ENCODE measurements at places on chromosomes 7 and 10.
A peak's percentile ranks its signal among the peaks of the same experiment; 100 is the strongest.

- DNase-seq: no peak
Observed at GRCh38 chr10:124289851-124290795, 128.6 kb downstream of the OAT start.

DNA sequence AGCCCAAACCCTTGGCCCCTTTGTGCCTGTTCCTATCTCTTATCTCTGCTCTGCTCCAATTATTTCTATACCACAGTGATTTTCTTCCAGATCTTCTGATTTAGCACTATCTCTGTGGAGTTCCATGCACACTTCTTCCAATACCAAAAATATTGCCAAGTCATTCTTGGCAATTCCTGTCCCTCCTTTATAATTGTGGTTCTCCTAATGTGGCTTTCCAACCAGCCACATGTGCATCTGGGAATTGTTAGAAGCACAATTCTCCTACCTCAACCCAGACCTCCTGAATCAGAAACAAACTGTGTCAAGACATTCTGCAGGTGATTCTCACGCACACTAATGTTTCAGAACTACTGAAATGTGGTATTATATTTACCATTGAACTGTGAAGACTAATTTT, 447.8 kb upstream of the IGFBP3 start:
- no peak for DNase-seq

GRCh38 chr10:99859585-99859984, 77.1 kb downstream of the ABCC2 start:
- DNase-seq: no peak

DNA sequence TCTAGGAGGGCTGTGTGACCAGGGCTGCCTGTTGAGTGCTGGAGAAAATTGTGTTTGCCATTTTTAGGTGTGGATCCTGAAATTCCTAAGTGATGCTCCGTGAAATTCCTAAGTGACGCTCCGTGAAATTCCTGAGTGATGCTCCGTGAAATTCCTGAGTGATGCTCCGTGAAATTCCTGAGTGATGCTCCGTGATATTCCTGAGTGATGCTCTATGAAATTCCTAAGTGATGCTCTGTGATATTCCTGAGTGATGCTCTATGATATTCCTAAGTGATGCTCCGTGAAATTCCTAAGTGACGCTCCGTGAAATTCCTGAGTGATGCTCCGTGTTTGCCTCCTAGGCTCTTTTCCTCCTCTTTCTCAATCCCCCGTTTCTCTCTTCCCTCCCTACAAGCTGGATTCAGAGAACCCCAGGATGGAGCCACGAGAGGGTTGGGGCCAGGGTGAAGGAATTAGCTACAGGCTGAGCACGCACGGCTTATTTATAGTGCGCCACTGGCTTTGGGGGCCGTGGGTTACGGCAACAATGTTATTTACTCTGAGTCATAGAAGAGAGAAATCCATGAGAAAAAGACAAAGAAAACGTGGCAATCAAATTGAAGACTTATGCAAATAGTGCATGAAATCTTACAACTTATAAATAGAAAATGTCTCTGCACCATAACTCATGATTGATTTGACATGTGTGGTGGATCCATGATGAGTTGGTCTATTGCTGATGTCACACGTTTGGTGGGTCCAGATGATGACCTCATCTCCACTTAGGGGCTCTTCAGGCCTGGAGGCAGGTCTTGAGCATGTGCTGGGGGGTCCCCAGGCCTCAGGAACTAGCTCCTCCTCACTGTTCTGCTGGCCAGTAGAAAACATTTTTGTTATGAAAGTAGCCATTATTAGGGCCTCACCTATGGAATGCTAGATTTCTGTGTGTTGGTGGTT, 224.6 kb downstream of the WDR37 start:
- no peak for DNase-seq

GRCh38 chr7:134505856-134506255, 21.5 kb upstream of the AKR1B10 start:
- no peak for DNase-seq

- no peak for DNase-seq
Observed at GRCh38 chr10:98039690-98040381, 9.4 kb upstream of the CRTAC1 start.

DNA sequence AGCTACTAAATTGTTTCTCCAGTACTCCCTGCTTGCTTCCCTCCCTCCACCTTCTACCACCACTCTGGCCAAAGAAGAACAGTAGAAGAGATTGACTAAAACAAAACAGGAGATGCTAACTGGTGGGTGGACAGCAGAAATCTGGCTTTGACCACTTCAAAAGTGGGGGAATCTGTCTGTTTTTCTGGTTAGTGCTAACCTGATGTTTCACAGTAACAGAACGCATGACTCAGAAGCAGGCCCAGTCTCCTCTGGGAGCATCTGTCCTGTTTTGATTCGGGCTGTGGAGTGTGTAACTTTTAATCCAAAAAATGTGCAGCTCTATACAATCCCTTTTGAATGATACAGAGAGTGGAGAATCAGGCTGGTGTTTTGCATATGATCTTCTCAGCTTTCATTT, 32.7 kb upstream of the ZNF438 start:
- DNase-seq: no peak

DNA sequence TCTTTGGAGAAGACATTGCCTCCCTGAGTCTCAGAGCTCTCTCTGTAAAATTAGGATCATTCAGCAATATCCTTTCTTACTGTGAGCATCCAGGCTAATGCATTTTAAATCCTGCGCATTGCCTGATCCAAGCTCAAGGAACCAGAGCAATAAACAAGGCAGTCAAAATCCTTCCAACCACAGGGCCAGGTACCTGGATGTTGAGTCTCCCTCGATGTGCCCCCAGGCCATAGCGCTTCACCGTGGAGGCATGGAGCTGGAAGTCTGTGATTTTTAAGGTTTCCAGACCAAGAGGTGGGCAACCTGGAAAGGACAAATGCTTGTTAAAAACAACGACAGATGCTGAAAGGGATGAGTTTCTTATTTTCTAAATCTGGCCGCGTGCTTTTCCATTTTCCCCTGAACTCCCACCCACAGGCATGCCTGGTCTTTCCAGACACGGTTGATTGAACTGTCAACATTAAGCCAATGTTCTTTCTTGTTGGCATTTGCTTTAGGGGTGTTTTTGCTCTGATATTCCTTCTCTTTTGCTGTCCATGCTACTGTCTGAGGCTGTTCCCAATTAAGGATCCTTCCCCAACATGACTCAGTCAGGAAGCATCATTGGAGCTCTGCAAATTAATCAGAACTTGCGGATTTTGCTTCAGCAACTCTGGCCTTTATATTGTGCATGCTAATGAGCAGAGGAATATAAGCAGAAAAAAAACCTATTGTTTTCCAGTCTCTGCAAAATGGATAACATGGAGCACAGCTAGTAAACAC, 29.0 kb downstream of the CPXM2 start:
- no peak for DNase-seq

- DNase-seq: peak; percentile 88
Observed at GRCh38 chr7:50307368-50308032, 3.0 kb downstream of the IKZF1 start.

GRCh38 chr7:147052818-147053217, 936.2 kb downstream of the CNTNAP2 start:
- no peak for DNase-seq

- DNase-seq: no peak
Observed at GRCh38 chr10:66277481-66277880, 648.4 kb upstream of the LRRTM3 start.

DNA sequence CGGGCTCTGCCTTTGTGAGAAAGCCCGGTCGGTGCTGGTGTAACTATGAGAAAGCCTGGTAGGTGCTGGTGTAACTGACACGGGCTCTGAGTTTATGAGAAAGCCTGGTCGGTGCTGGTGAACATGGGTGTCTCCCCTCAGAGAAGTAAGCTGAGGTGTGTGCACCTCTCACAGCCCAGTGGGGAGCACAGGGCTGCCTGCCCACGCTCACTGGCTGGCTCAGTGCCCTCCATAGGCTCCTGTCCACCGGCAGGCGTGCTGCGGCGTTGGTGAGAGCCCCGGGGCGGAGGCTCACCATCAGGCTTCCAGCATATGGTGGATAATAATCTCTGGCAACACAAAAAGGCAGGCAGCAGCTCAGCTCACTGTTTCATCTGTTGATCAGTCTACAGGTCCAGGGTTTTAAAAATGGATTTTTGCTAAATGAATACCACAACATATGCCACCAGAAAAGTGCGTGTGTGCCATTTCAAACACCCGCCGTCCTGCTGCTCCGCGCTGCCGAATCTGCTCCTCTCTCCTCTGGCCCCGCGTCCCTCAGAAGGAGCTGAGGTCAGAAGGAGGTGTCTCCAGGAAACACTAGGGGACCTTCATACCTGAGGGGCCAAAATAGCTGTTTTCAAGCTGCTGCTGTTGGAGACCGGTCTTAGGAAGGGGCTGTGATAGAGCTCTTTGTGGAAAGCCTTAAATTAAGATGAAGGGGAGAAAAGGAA, 365.7 kb downstream of the DNAJB6 start:
- DNase-seq: no peak

GRCh38 chr7:92293896-92294590, 48.3 kb downstream of the ANKIB1 start:
- DNase-seq: no peak

Data from CD4-positive, alpha-beta T cell treated with Interleukin-6 at 100 ng/mL for 8 hours (primary cell).